Activated CD8-positive, alpha-beta T cell treated with anti-CD3 and anti-CD28 coated beads for 36 hours (primary cell): ENCODE measurements at places on chromosomes 3 and 15.

DNA sequence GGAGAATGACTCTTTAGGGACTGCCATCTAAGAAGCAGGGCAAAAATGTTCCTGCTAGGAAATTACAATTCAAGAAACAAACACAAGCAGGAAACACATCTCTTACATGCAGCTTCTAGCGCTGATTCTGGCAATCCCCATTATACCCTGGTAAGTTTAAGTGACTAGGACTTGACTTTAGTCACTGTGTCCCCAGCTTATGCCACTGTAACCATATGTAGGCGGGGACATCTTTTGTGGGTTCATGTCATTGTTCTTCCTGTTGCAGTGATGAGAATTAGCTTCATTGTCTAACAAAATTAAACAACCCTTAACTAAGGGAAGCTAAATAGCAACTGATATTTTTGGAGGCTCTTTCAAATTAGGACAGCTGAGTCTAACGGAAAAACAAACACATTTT is 17.9 kb upstream of the FAM81A start:
- DNase-seq = peak; percentile 57
- H3K4me3 ChIP-seq = no peak overlapping the region
- H3K36me3 ChIP-seq = no peaks in the 10 kb centered on the region
- no peak overlapping the region for H3K27ac ChIP-seq
- peaks cover 40% of the 10 kb centered on the region for H3K27me3 ChIP-seq

GRCh38 chr3:47469616-47470015 is 6.1 kb downstream of the SCAP start:
- H3K27ac ChIP-seq = no peak overlapping the region
- no peak for DNase-seq
- H3K36me3 ChIP-seq = peaks cover 38% of the 10 kb centered on the region
- H3K4me3 ChIP-seq = no peak overlapping the region

GRCh38 chr15:61003437-61004218 is 225.5 kb downstream of the RORA start:
- peaks cover 26% of the 10 kb centered on the region for H3K27me3 ChIP-seq
- H3K27ac ChIP-seq = no peak overlapping the region
- no peak for DNase-seq
- H3K4me1 ChIP-seq = no peaks in the 10 kb centered on the region
- no peak overlapping the region for H3K4me3 ChIP-seq

- no peaks in the 10 kb centered on the region for H3K36me3 ChIP-seq
- peak; percentile 40 for DNase-seq
- H3K27me3 ChIP-seq = no peaks in the 10 kb centered on the region
- no peak overlapping the region for H3K4me3 ChIP-seq
- H3K4me1 ChIP-seq = peaks cover 41% of the 10 kb centered on the region
Measured at GRCh38 chr3:102092617-102093466, 243.5 kb downstream of the NFKBIZ start.

- no peak overlapping the region for H3K27ac ChIP-seq
- H3K36me3 ChIP-seq = peaks cover 2% of the 10 kb centered on the region
- peaks cover 7% of the 10 kb centered on the region for H3K4me1 ChIP-seq
- H3K4me3 ChIP-seq = no peak overlapping the region
- no peak for DNase-seq
- peaks cover 5% of the 10 kb centered on the region for H3K27me3 ChIP-seq
Measured at GRCh38 chr3:25849091-25849490, 59.2 kb downstream of the OXSM start.

DNA sequence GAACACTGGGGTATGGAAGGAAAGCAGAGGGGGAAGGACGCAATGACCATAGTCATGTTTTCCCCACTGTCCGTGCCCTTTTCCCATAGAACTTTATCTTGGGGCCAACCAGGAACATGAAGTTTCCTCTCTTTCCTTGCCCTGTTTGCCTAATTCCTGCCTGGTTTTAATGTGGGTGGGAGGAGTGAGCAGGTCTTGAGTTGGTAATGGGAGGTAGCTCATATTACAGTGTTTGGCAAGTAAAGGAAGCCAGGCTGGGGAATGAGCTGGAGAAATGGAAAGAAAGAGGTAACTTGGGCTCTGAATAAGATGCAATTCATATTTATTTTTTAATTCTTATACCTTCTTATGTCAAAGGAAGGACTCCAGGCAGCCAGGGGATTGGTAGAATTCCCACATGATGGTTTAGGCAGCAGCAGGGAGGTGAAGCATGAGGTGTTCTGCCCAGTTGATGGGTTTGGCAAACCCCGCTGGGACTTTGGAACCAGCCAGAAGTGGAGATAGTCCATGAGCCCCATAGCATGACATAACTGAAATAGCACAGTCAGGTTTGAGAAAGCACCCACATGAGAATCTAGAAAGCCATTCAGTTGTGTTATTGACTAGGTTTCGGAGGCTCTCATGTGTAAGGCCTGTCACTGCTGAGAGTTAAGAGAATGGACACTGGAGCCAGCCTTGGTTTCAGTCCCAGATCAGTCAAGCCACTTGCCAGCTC is 60.0 kb downstream of the CCK start:
- DNase-seq = no peak
- H3K27ac ChIP-seq = no peak overlapping the region
- no peaks in the 10 kb centered on the region for H3K4me1 ChIP-seq
- no peaks in the 10 kb centered on the region for H3K27me3 ChIP-seq

- H3K4me3 ChIP-seq = no peak overlapping the region
- no peaks in the 10 kb centered on the region for H3K27me3 ChIP-seq
- H3K36me3 ChIP-seq = peaks cover 34% of the 10 kb centered on the region
- peaks cover 32% of the 10 kb centered on the region for H3K4me1 ChIP-seq
- no peak overlapping the region for H3K27ac ChIP-seq
Measured at GRCh38 chr3:9765865-9766264, 3.9 kb downstream of the CAMK1 start.

DNA sequence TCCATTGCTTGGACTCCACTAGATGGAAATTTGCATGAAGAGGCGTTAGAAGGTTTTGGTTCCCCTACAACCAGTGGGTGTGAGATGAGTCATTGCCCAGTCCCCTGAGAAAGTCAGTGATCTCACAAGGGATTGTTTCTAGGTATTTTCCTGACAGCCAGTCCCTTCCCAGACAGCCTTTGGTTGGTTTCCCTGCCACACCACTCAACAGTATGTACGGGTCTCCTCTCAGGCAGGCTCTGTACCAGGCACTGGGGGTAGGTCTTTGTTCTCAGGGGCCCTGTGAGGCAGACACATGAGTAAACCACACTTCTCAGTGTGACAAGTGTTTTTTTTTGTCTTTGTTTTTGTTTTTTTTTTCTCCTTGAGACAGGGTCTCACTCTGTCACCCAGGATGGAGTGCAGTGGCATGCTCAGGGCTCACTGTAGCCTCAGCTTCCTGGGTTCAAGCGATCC is 4.0 kb downstream of the LAMP3 start:
- H3K4me3 ChIP-seq = no peak overlapping the region
- H3K4me1 ChIP-seq = peaks cover 39% of the 10 kb centered on the region
- peak overlapping the region; percentile 79 for H3K27ac ChIP-seq
- peak; percentile 74 for DNase-seq
- no peaks in the 10 kb centered on the region for H3K27me3 ChIP-seq

DNA sequence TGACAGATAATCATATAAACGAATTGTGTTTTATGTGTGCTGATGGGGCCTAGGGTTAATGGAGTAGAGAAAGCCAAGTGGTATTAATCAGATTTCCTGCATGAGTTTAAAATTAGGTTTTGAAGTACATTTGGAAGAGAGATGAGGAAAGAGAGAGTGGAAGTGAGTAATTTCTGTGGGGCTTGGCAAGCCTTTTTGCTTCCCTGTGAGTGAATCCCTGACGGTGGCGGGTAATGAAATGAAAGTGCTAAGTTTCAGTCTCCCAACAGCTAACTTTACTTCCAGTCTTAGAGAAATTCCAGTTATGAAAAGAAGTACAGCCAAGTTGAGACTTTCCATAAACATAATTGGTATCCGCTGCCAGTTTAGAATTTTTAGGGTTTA is 139.4 kb downstream of the BBX start:
- peaks cover 23% of the 10 kb centered on the region for H3K4me1 ChIP-seq
- H3K27me3 ChIP-seq = no peaks in the 10 kb centered on the region
- H3K36me3 ChIP-seq = no peaks in the 10 kb centered on the region
- no peak overlapping the region for H3K4me3 ChIP-seq

GRCh38 chr3:118942671-118943070 is 92.0 kb downstream of the IGSF11 start:
- DNase-seq = no peak
- H3K4me1 ChIP-seq = peaks cover 49% of the 10 kb centered on the region
- no peak overlapping the region for H3K4me3 ChIP-seq
- H3K27ac ChIP-seq = peak overlapping the region; percentile 50
- no peaks in the 10 kb centered on the region for H3K27me3 ChIP-seq

DNA sequence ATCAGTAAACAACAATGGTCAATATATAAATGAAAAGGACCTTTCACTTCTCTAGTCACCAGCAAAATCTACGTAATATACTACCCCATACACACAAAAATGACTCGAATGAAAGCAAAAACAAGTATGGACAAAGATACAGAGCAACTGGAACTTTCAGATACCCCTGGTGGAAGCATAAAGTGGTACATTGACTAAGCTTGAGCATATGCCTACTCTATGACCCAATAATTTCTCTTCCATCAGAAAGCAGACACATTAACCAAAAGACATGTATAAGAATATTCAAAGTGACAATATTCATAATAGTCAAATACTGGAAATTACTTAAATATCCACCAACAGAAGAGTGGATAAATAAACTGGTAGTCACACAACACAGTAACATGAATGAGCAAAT is 86.0 kb downstream of the EFL1 start:
- no peaks in the 10 kb centered on the region for H3K27me3 ChIP-seq
- peaks cover 5% of the 10 kb centered on the region for H3K4me1 ChIP-seq
- H3K36me3 ChIP-seq = no peaks in the 10 kb centered on the region
- DNase-seq = no peak

DNA sequence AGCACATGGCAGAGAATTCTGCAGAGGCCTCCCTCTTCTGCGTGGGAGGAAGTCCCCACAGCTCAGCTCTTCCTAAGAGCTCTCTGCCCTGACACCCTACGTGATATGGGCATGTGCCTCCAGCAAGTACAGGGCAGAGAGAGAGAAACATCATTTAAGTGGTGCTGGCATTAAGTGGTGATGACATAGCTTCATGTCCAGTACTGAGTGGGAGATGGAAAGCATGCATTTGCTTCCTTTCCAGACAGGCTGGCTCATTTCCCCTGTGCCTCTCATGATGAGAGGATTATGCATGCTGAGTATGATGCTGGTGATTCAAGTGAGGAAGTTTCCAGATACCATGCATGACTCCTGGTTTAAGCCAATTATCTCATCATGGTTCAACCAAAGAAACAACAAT is 26.9 kb downstream of the BFSP2 start:
- no peaks in the 10 kb centered on the region for H3K36me3 ChIP-seq
- DNase-seq = no peak
- no peak overlapping the region for H3K27ac ChIP-seq

- DNase-seq = no peak
- no peaks in the 10 kb centered on the region for H3K36me3 ChIP-seq
- H3K27ac ChIP-seq = no peak overlapping the region
- no peak overlapping the region for H3K4me3 ChIP-seq
- no peaks in the 10 kb centered on the region for H3K4me1 ChIP-seq
Measured at GRCh38 chr3:147654827-147655226, 245.7 kb downstream of the ZIC1 start.

DNA sequence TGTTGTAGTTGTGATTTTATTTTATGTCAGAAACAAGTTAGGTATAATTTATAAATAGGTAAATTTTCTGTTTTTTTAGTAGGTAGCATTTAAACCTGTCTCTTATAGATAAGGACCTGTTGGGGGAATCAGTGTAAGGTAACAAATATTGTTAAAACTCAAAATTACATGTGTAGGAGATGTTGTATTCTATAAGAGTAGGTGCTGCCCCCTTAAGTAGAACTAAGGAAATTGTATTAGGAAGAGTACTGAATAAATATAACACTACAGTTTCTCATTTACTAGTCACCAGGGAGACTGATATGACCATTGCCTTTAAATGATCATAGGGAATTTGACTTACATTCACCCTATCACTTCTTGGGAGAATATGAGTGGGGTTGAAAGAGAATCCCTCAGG is 31.2 kb downstream of the SLC25A36 start:
- DNase-seq = no peak
- H3K27me3 ChIP-seq = no peaks in the 10 kb centered on the region

DNA sequence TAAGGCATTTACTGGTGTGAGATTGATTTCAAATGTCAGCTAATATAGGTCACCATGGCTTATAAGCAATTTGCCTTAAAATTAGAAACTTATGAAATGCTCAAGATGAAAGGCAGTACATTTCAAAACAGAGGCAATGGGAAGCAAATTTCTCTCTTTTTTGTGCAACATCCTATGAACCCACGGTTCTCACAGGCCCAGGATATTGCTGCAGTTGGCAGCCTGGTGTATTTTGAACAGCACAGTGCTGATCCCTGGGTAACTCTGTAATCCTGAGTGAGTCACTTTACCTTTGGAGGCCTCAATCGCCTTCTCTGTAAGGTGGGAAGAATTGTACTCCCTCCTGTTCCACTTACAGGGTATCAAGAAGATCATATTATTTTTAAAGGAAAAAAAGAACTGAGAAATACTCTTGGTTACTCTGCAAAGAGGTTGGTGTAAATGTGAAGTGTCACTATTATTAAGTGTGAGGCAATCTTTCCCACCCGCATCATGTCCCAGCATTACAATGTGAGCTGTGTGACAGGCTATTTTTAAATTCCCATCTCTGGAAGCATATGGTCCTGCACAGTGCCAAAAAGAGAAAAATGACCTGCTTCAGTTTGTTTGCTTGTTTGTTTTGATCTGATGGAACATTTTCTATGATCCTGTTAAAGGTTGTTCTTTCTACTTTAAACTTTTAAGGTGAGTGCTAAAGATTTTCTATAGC is 190.1 kb upstream of the LPP start:
- no peaks in the 10 kb centered on the region for H3K27me3 ChIP-seq
- no peak for DNase-seq
- H3K27ac ChIP-seq = no peak overlapping the region
- peaks cover 16% of the 10 kb centered on the region for H3K4me1 ChIP-seq
- H3K4me3 ChIP-seq = no peak overlapping the region

GRCh38 chr15:31216215-31216911 is 110.3 kb upstream of the KLF13 start:
- peak overlapping the region; percentile 73 for H3K4me3 ChIP-seq
- DNase-seq = peak; percentile 66
- H3K27ac ChIP-seq = peak overlapping the region; percentile 86
- H3K36me3 ChIP-seq = no peaks in the 10 kb centered on the region

DNA sequence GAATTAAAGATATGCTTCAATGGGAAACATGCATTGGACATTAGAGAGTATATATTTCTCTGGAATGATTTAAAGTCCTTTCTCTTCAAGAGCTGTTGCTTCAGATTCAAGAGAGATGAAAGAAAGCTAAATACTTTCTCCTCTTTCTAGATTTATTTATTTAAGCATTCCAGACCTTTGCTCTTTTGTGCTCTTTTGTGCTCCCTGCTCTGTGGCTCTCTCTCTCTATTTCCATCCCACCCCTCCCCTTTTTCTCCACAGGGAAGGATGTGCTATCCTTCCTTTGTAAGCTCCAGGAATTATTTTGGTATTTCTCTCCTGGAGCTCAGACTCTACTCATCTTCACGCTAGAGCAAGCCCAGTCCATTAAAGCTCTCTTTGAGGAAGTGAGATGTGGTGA is 871.9 kb upstream of the GBE1 start:
- no peaks in the 10 kb centered on the region for H3K27me3 ChIP-seq
- H3K36me3 ChIP-seq = no peaks in the 10 kb centered on the region
- H3K4me1 ChIP-seq = no peaks in the 10 kb centered on the region
- H3K27ac ChIP-seq = no peak overlapping the region
- no peak overlapping the region for H3K4me3 ChIP-seq

- no peak overlapping the region for H3K4me3 ChIP-seq
- no peaks in the 10 kb centered on the region for H3K27me3 ChIP-seq
- no peak overlapping the region for H3K27ac ChIP-seq
- no peaks in the 10 kb centered on the region for H3K4me1 ChIP-seq
Measured at GRCh38 chr15:37217567-37217966, 117.2 kb upstream of the MEIS2 start.

- no peak overlapping the region for H3K27ac ChIP-seq
- H3K4me1 ChIP-seq = no peaks in the 10 kb centered on the region
- no peaks in the 10 kb centered on the region for H3K36me3 ChIP-seq
- peaks cover 8% of the 10 kb centered on the region for H3K27me3 ChIP-seq
- no peak for DNase-seq
Measured at GRCh38 chr3:150270883-150271590, 137.1 kb upstream of the TSC22D2 start.
